Muscle of arm (tissue), 14 donors: ENCODE measurements at places on chromosomes 13 and 19.
A peak's percentile ranks its signal among the peaks of the same experiment; 100 is the strongest.

GRCh38 chr13:91369441-91369831 lies 21.9 kb downstream of the MIR17HG start:
- DNase-seq, result no peak

GRCh38 chr19:48419158-48419920 lies 25.9 kb downstream of the GRIN2D start:
- DNase-seq, result no peak

DNA sequence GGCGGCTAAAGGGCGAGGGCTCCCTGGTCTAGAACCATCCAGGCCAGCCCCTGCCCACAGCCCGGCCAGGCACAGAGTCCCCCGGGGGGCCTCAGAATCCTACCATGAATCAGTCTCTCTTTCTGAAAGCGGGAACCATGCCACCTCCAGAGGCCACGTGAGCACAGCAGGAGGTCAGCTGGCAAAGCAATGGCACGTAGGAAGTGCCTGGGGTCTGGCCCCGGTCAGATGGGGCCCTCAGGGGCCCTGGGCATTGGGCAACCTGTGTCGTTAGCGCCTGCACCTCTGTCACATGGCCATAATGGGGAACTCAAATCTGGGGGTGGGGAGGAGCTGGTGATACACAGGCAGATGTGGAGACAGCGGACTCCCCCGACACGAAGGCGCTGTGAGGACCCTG lies 8.8 kb downstream of the MFSD12 start:
- DNase-seq, result no peak

GRCh38 chr19:17061691-17062090 lies 13.6 kb downstream of the HAUS8 start:
- no peak for DNase-seq

DNA sequence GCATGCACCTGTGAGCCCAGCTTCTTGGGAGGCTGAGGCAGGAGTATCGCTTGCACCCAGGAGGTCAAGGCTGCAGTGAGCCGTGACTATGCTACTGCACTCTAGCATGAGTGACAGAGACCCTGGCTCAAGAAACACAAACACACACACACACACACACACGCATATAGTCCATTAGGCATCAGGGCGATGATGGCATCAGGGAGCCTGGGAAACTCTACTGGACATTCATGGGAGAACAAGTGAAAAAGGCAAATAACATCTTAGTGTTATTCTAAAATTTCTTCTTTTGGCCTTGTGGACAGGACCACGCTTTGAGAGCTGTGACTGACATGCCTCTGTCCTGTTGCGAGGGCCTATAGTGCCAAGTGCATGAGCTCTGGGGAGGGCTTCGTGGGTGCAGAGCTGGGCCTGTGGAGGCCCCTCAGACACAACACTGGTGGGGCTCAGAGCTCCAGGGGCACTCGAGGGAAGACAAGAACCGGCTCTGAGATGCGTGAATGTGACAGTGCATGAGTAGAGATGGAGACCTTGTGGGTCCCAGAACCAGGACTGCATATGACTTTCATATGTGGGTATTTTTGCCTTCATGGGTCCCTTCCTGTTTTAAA lies 8.0 kb upstream of the USF2 start:
- no peak for DNase-seq

DNA sequence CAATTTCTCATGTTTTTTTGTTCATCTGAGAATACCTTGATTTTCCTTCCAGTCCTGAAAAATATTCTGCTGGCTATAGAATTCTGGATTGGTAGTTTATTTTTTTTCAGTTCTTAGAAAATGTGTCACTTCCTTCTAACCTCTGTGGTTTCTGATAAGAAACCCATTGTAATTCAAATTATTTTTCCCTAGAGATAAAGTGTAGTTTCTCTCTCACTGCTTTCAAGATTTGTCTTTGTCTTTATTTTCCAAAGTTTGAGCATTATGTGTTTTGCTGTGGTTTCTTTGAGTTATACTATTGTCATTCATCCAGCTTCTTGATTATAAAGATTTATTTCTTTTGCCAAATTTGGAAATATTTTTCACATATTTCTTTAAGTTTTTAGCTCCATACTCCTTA lies 324.0 kb upstream of the SPRY2 start:
- DNase-seq, result no peak

- no peak for DNase-seq
Observed at GRCh38 chr19:18662972-18663732, 20.3 kb upstream of the CRTC1 start.

GRCh38 chr13:98096059-98096458 lies 46.8 kb upstream of the FARP1 start:
- DNase-seq, result no peak

- DNase-seq, result no peak
Observed at GRCh38 chr19:6378486-6378885, 2.8 kb upstream of the PSPN start.

DNA sequence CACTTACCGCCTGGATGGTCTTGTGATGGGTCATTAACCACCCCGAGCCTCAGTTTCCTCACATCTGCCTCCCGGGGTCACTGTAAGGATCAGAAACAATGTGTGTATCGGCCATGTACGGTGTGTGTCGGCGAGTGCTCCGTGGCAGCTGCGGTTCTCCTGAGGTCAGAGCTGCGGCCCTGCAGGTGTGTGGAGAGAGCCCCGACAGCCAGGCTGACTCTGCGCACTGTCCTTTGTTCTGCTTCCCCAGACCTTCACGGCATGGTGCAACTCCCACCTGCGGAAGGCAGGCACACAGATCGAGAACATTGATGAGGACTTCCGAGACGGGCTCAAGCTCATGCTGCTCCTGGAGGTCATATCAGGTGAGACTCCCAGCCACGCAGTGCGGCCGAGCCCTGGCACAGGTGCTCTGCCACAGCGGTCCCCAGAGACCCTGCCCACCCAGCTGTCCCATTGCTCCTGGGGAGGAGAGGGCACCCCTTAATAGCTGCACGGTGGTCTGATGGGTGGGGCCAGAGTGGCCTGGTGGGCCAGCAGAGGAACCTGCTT lies 43.8 kb downstream of the CAPN12 start:
- no peak for DNase-seq

DNA sequence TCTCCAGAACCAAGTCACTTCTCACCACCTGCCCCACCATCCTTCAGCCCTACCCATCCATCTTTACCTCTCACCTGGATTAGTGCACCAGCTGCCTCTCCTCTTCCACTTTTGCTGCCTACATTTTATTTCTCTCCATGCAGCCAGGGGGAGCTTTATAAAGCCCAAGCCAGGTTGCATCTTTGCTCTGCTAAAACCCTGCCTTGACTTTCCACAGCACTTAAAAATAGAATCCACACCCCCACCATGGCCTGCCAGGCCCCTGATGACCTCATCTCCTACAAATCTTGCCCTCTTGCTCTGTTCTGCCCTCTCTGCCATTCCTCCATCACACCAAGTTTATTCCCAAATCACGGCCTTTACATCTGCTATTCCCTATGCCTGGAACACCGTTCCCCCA lies 1.8 kb downstream of the HOOK2 start:
- DNase-seq, result no peak

GRCh38 chr13:26658448-26659385 lies 101.2 kb downstream of the WASF3 start:
- no peak for DNase-seq

DNA sequence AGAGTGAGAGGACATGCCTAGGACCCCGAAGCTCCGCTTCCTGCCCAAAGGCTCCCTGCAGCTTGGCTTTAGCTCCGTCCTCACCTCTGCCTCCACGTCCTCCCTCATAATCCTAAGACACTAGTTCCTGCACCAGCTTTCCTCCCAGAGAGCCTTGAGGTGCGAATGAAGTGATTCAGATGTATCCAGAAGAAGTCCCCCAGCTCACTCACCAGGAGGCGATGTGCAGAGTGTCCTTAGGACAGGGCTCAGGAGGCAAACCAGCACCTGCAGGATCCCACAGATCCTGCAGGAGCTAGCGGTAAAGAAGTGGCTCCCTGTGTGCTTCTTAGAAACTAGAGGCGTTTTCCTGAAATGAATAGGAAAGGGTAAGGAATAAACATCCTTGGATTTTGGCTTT lies 109.7 kb downstream of the HSPH1 start:
- DNase-seq, result no peak

DNA sequence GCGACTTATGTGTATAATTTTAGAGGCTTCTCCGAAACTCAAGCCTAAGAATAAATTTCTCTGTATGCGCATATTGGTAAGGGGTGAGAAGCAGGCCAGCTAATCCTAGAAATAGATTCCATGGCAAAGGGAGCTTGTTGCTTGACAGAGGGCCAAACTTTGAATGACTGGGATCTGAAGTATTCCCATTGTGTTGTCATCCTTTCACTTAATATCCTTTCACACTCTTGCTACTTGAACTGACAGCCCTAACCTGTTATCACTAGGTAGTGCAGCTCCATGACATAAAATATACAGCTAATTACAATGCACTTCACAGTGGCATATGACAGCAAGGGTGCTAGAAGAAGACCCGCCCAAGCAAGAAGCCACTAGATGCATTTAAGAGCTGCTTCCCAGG lies 309.8 kb downstream of the OXGR1 start:
- DNase-seq, result no peak

DNA sequence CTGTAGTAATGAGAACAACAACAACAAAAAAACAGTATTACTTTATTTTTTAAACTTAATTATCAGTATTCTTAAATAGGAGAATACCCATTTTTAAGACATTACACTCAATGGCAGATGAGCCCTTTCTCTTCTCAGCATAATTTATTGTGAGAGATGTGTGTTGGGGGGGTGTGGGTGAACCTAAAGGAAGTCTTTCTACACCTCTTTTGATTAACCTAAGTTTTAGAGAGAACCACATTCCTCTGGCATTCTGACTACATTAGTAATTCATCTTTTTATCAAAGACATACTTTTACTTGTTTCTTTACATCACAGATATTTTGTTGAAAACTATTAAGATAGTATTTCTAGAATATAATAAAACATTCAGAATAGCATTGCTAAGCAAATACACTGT lies 890.9 kb downstream of the PCDH9 start:
- no peak for DNase-seq

DNA sequence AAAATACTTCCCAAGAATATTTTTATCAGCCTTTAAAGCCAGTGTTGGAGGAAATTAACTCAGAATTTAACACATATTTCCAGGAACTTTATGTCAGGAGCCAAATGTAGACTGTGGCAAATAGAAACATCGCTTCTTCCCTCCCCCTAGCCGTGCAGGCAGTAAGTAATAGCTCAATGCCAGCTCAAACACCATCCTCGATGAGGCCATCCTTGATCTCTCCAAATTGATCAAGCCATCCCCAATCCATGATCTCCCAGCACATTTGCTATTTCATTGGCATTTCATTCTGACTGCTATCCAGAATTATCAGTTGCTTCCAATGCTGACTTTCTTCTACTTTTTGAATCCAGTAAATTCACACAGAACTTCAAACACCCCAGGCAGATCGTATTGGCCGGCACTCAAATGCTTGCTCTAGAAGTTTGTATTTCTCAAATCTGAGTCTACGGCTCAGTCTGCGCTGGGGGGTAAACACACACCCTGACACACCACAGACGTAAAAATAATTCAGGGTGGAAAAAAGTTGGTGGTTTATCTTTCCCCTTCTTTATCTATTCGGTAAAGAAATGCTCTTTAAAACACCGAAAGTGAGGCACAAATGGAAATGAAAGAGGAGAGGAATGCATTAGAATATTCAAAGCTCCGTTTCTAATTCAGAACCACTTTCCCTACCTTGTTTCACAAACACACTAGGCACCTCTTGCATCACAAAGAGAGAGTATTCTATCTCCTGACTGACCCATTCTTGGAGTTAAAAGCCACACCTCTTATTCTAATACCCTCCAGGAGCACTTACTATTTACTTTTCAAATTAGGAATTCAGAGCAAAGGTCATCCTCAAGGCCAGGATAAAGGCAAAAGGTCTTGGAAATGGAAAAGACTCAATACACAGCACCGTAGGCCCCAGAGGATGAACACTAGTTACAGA lies 991 bp downstream of the OBI1 start:
- DNase-seq, result peak; percentile 11

- no peak for DNase-seq
Observed at GRCh38 chr13:84959818-84960217, 839.4 kb downstream of the SLITRK6 start.

DNA sequence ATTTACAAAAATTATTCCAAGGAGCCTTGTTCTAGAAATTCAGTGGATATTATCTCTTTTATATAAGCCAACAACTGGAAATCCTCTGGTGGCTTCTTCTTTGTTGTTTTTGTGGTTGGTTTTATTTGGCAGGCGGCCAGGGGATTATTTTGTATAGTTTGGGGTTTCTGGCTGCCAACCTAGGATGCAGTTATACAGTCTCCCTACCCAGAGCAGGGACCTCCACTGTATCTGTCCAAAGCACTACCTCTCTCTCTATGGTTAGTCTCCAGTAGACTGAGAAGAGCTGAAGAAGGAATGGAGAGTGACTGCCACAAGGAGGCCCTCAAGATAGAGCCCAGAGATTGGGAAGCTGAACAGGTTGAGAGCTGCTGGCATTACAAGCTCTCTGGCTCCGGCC lies 80.2 kb downstream of the ZAR1L start:
- no peak for DNase-seq

DNA sequence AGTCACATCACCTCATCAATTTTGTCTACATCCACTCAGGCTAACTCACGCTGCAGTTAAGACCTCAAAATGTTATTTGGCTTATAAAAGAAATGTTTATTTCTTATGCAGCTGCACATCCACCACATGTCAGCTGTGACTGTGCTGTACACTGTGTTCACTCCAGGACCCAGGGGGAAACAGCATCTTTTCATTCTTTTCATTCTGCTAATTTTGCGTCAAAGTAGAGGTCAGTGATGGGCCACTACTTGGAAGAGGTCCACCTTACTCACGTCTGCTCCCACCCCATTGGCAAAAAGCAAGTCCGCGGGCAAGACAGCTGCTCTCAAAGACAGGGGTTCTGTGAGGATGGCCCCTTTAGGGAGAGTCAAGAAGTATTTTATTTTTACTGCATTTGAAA lies 4.5 kb upstream of the DCT start:
- DNase-seq, result peak; percentile 46

- DNase-seq, result no peak
Observed at GRCh38 chr19:56271151-56271550, 1.4 kb upstream of the EDDM13 start.

DNA sequence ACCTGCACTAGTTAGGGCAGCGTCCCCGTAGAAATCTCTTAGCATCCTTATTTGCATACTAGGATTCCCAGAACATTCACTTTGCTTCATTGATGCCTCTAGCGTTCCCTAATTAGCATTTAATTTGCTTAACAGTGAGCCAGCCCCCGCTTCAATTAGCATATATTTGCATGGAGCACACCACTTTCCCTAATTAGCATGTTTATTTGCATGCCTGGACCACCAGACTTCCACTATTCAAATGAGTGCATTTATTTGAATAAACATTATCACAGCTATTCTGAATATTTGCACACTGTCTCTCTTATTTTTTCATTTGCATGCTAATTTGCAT lies 69.6 kb downstream of the RYR1 start:
- no peak for DNase-seq

GRCh38 chr19:35592226-35592625 lies 6.3 kb downstream of the PMIS2 start:
- peak; percentile 13 for DNase-seq

DNA sequence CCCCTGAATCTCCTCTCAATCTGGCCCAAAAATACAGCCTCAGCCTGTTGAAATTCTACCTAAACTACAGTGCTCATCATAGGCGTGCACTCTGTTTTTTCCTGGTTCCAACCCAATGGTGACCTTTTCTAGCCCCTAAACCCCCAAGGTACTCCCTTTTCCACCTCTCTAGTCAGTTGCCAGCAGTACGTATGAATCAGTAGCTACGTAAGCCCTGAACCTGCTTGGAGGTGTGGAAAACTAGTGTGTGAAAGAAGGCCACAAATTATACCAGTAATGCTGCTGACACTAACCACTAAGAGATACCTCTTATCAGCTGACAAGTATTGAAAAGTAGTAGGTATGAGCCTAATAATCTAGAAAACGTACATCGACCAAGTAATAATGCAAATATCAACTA lies 60.9 kb downstream of the FOXO1 start:
- DNase-seq, result no peak

GRCh38 chr19:30865511-30865910 lies 483.7 kb downstream of the TSHZ3 start:
- no peak for DNase-seq
